ENCODE measurements at places on chromosomes 16 and 17. TPM values are rescaled to one million over a fixed set of nuclear protein-coding genes. Genes with fewer than 3 reads are reported as not detected.

Gene CSH2
- not detected for total RNA-seq

- DNase-seq: peak; percentile 31
Observed at GRCh38 chr16:84040226-84040822, 2.3 kb downstream of the SLC38A8 start.

- no peak for DNase-seq
Observed at GRCh38 chr16:2196981-2197511, 641 bp upstream of the CASKIN1 start.

GRCh38 chr17:4317610-4318009 is 48.9 kb downstream of the UBE2G1 start:
- no peak for DNase-seq

GRCh38 chr17:54368906-54369305 is 531.7 kb upstream of the TOM1L1 start:
- no peak for DNase-seq

GRCh38 chr17:58330538-58330996 is 2.0 kb upstream of the TSPOAP1 start:
- DNase-seq: no peak

DNA sequence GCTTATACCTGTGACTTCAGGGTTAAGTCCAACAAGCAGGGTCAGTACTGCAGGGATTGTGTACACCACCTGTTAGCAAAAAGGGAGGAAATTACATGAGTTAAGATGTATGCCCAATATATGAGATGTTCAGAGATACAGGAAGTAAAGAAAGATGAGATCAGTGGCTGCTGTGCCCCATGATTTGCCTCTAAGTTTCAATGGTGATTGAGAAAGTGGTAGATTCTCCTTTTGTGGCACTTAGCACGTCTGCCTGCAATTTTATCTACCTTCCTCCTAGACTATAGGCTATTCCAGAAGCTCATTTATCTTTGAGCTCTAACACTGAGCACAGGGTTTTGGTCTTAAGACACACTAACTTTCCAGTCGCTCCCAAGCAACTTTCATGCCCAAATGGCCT is 3.6 kb downstream of the TMEM220 start:
- no peak for DNase-seq

DNA sequence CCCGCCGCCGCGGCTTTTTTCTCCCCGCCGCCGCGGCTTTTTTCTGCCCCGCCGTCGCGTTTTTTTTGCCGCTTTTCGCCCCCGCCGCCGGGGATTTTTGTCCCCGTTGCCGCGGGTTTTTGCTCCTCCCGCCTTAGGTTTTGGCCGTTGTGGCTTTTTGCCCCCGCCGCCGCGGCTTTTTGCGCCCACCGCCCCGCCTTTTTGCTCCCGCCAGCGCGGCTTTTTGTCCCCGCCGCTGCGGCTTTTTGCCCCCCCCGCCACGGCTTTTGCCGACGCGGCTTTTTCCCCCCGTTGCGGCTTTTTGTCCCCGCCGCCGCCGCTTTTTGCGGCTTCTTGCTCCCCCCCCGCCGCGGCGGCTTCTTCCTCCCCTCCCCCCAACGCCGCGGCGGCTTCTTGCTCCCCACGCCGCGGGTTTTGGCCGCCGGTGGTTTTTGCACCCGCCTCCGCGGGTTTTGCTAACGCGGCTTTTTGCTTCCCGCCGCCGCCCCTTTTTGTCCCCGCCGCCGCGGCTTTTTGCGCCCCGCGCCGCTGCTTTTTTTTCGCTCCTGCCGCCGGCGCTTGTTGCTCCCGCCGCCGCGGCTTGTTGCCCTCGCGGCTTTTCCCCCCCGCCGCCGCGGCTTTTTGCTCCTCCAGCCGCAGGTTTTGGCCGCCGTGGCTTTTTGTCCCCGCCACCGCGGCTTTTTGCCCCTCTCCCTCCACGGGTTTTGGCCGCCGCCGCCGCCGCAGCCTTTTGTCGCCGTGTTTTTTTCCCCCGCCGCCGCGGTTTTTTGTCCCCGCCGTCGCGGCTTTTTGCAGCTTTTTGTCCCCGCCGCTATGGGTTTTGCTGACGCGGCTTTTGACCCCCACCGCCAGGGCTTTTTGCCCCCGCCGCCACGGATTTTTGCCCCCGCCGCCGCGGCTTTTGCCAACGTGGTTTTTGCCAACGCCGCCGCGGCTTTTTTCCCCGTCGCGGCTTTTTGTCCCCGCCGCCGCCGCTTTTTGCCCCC is 150.3 kb downstream of the KCNJ18 start:
- DNase-seq: no peak

DNA sequence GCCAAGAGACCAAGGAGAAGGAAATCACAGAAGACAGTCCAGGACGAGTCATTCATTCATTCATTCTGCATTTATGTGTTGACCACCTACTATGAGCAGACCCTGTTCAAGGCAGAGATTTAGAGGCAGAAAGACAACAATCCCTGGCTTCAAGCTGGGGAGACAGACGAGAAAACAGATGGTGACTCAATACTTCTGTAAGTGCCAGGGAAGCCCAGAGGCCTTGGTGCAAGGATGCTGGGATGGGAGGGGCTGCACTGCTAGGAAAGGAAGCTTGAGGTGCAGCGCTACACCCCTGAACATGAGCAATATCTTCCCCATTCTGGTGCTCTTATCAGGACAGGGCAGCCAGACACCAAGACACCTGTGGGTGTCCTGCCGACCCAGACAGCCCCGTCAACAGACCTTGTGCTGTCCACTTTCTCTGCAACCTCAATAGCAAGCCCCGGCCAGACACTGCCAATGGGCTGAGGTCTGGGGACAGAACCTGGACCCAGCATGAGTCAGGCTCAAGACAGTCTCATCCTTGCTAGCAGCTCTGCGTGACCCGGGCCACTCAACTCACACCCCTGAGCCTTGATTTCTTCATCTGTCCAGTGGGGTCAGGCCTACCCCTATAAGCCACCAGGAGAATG is 163.5 kb downstream of the COPRS start:
- DNase-seq: no peak

Gene KRT15
- total RNA-seq: not detected

Gene CCL16
- not detected for total RNA-seq

DNA sequence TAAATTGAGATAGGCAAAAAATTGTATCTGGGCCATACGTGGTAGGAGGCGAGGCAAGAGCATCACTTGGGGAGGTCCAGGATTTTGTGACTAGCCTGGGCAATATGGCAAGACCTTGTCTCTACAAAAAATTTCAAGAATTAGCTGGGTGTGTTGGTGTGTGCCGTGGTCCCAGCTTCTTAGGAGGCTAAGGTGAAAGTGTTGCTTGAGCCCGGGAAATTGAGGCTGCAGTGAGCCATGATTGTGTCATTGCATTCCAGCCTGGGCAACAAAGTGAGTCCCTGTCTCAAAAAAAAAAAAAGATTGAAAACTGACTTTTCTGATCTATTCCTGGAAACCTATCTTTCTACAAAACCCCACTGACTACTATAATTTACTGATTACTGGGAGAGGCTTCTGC is 26.7 kb downstream of the CDK12 start:
- DNase-seq: no peak

- DNase-seq: peak; percentile 84
Observed at GRCh38 chr17:80229011-80229410, 8.8 kb downstream of the SLC26A11 start.

- no peak for DNase-seq
Observed at GRCh38 chr16:11280616-11281522, at the start of gene PRM1. Gene PRM1 (minus strand): TSS chr16:11281330. CDS start chr16:11281238, 92 bp downstream.

- no peak for DNase-seq
Observed at GRCh38 chr17:74325743-74326379, at the start of gene KIF19. Gene KIF19 (plus strand): TSS chr17:74326226. CDS start chr17:74326350, 124 bp downstream.

Gene TMC5
- not detected for total RNA-seq

Gene CRISPLD2
- 7.2 TPM for total RNA-seq

DNA sequence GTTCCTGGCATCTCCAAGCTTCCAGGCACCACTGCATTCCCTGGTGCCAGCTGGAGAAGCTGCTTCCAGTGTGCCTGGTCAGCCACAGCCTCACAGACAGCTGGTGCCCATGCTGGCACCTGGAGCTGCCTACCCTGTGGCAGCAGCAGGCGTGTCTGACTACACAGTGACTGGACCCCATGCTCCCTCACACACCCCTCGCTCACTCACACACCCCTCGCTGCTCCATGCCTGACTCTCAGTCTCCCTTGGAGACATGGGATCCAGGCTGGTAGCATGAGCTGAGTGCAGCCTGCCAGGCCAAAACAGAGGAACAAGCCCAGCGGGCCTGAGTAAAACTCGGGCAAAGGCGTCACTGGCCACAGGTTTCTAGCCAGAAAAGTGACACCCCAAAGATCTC is 59.1 kb upstream of the SMIM36 start:
- DNase-seq: peak; percentile 85

DNA sequence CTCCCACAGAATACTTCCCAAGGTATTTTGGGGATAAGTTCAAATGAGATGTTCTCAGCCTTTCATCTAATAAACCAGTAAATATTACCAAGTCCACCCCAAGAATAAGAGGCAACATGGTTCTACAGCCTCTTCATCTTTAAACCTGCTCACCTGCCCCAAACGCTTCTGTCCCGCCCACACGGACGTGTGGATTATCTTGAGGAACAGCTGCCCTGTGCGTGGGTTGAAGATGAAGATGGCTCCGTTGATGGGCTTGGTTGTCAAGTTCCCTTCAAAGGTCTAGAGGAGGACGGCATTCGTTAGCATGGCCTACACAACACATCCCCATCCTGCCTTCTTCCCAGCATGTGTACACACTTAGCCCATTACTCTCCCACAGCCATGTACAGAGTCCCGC is 8.4 kb upstream of the RILP start:
- DNase-seq: no peak

DNA sequence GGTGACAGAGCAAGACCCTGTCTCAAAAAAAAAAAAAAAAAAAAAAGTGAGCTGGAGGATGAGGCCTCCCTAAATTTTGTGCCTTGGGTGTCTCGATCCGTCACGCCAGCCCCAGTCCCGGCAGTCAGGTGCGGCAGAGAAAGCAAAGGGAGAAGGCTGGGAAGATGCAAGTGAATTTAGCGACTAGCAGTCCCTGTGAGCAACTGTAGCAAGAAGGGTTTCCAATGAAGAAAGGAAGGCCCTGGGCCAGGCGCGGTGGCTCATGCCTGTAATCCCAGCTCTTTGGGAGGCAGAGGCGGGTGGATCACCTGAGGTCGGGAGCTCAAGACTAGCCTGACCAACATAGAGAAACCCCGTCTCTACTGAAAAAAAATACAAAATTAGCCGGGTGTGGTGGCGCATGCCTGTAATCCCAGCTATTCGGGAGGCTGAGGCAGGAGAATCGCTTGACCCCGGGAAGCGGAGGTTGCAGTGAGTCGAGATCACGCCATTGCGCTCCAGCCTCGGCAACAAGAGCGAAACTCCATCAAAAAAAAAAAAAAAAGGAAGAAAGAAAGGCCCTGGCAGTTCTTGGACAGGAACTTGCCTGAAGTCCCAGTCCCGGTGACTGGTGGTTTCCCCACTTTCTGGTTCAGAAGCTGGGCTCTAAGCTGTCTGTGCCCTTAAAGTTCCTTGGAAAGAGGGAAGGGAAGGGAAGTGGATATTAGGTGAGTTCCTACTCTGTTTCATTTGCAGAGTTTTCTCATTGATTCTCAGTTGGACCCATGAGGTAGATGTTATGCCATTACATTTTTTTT is 1.8 kb upstream of the QPRT start:
- DNase-seq: no peak

- DNase-seq: no peak
Observed at GRCh38 chr16:73209190-73209589, 161.3 kb upstream of the ZFHX3 start.

DNA sequence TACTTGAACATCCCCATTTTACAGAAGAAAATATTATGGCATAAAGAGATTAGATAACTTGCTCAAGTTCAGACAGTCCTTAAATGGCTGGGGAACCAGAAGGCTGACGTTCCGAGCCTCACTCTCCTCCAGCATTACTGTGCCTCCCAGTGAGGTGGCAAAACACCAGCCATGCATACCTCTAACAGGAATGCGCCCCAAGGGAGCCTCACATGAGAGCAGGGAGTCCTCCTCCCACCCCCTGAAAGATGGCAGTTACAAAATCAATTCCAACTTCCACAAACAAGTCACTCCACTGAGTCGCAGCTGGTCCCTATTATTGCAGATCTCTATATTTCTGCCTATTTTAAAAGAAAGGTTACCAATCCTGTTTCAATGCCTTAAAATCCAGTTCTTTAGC is 55.5 kb downstream of the ANKFY1 start:
- DNase-seq: no peak

- no peak for DNase-seq
Observed at GRCh38 chr17:77210946-77211541, 70.3 kb downstream of the SEC14L1 start.

Gene CFAP97D1
- total RNA-seq: not detected

Gene SEPTIN12
- total RNA-seq: not detected

- DNase-seq: no peak
Observed at GRCh38 chr16:85284141-85284817, 172.0 kb upstream of the CIBAR2 start.
